ENCODE measurements at places on chromosomes 2 and 18.

DNA sequence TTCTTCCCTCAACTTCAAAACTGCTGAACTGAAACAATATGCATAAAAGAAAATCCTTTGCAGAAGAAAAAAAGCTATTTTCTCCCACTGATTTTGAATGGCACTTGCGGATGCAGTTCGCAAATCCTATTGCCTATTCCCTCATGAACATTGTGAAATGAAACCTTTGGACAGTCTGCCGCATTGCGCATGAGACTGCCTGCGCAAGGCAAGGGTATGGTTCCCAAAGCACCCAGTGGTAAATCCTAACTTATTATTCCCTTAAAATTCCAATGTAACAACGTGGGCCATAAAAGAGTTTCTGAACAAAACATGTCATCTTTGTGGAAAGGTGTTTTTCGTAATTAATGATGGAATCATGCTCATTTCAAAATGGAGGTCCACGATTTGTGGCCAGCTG, 8.4 kb downstream of the HOXD8 start:
- no peak overlapping the region for H3K4me3 ChIP-seq
- peaks cover 8% of the 10 kb centered on the region for H3K27me3 ChIP-seq
- no peak for DNase-seq
- no peak overlapping the region for H3K27ac ChIP-seq
- H3K36me3 ChIP-seq: no peaks in the 10 kb centered on the region

DNA sequence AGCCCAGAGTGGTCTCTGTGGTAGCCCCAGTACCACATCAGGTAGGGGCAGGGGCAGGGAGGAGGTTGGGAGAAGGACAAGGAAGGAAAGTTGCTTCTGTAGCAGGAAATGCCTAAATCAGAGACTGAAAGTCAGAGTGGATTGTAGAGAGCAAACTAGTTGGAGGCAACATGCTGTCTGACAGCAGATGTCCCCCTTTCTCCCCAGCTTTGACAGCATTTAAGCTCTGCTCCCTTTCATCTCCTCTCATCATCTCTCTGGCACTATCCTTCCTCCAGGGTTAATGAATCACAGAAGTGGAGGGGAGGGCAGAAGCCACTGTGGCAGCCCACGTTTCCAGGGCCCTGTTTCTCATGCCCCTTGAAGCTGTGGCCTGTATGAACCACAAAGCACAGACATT, 50.4 kb downstream of the BOD1L2 start:
- H3K4me3 ChIP-seq: no peak overlapping the region
- H3K27ac ChIP-seq: no peak overlapping the region
- H3K27me3 ChIP-seq: no peaks in the 10 kb centered on the region
- H3K36me3 ChIP-seq: no peaks in the 10 kb centered on the region
- no peak for DNase-seq

DNA sequence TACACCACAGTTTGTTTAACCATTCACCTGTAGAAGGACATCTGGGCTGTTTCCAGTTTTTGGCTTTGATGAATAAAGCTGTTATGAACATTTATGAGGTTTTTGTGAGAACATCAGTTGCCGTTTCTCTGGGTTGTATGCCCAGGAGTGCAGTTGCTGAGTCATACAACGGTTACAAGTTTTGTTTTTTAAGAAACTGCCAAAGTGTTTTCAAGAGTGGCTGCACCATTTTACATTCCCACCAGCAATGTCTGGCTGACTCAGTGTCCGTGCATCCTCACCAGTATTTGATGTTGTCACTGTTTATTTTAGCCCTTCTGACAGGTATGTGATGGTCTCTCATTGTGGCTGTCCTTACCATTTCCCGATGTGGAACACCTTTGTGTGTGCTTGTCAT, 48.0 kb upstream of the GPR17 start:
- no peaks in the 10 kb centered on the region for H3K4me1 ChIP-seq
- H3K27me3 ChIP-seq: no peaks in the 10 kb centered on the region
- no peak overlapping the region for H3K4me3 ChIP-seq
- DNase-seq: no peak
- no peak overlapping the region for H3K27ac ChIP-seq

GRCh38 chr2:69237070-69237670, 149.9 kb downstream of the GFPT1 start:
- H3K27ac ChIP-seq: no peak overlapping the region
- H3K36me3 ChIP-seq: no peaks in the 10 kb centered on the region
- H3K4me1 ChIP-seq: no peaks in the 10 kb centered on the region
- no peaks in the 10 kb centered on the region for H3K27me3 ChIP-seq
- DNase-seq: no peak
- H3K4me3 ChIP-seq: no peak overlapping the region

- no peaks in the 10 kb centered on the region for H3K4me1 ChIP-seq
- no peak for DNase-seq
- no peaks in the 10 kb centered on the region for H3K27me3 ChIP-seq
- no peak overlapping the region for H3K27ac ChIP-seq
- H3K4me3 ChIP-seq: no peak overlapping the region
Observed at GRCh38 chr18:71250191-71250590, 961.3 kb downstream of the SOCS6 start.
